ENCODE measurements at places on chromosomes 1 and 21.

DNA sequence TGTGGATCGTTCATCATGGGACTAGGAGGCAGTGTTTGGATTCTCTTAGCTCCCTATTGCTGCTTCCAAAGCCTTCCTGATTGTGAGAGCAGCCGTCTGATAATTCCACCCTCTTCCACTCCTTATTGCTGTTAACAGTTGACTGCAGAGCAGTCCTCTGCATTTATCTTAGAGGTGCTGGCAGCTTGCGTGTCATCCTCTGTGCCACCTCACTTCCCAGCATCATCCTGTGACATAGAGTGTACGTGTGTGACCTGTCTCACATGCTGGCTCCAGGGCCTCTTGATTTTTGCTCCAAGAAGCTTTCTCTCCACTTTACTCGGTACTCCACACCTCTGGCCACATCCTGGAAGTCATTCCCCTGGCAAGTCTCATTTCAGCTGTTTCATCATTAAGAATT lies 53.0 kb upstream of the DYNLT5 start:
- DNase-seq = no peak

GRCh38 chr1:203569490-203570318 lies 56.9 kb upstream of the ATP2B4 start:
- no peak for DNase-seq

- DNase-seq = no peak
These were observed 41.0 kb downstream of the MFSD2A start for GRCh38 chr1:39995973-39996393.

- no peak for DNase-seq
These were observed 66.8 kb downstream of the CAPZB start for GRCh38 chr1:19418503-19418971.

DNA sequence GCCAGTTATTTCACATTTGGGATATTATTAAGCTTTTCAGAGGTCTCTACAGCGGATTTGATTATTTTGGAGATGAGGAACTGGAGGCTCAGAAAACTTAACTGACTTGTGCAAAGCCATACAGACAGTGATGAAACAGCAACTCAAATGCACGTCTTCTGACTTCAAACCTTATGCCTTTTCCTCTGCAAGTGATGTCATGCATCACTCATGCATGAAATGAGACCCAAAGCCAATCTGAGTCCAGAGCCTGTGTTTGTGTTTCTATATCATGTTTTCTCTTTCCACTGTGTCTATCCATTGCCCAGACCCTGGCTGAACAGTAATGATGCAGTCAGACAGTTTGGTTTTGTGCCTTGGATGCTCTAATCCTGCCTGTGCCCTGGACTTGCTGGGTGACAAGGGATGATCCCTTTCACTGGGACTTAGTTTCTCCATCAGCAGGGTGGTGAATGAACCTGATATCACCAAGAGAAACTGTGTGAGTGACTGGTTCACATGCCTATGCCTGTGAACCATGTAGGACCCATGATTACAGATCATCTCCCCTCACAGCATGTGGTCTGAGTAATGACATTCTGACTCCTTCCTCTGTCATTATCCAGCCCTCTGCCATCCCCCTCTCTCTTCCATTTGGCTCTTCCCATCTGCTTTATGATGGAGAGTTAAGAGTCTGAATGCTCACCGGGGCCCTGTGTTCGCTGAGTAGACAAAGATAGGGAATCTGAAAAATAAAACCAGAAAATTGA lies 33.4 kb downstream of the SLAMF6 start:
- DNase-seq = no peak

- no peak for DNase-seq
These were observed 7.4 kb downstream of the WNT3A start for GRCh38 chr1:228013935-228014930.

- no peak for DNase-seq
These were observed 6.8 kb upstream of the IFNAR1 start for GRCh38 chr21:33317786-33318486.

DNA sequence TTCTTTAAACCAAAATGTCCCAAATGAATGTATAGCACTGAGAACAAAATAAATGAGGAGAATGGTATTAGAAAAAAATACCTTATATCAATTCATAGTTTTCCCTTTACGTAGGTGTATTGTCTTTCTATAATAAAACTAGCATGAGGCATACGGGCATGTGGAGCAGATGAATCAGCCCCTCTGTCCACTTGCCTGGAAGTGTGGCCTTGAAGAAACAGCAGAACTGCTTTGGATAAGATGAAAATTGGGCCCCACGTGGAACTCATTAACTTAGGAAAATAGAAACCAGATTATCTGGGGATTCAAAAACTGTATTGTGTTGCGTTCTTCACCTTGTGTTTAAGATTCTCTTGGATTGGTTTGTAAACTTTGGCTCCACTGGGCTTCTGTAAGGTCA lies 356.8 kb upstream of the B3GALT2 start:
- DNase-seq = no peak

DNA sequence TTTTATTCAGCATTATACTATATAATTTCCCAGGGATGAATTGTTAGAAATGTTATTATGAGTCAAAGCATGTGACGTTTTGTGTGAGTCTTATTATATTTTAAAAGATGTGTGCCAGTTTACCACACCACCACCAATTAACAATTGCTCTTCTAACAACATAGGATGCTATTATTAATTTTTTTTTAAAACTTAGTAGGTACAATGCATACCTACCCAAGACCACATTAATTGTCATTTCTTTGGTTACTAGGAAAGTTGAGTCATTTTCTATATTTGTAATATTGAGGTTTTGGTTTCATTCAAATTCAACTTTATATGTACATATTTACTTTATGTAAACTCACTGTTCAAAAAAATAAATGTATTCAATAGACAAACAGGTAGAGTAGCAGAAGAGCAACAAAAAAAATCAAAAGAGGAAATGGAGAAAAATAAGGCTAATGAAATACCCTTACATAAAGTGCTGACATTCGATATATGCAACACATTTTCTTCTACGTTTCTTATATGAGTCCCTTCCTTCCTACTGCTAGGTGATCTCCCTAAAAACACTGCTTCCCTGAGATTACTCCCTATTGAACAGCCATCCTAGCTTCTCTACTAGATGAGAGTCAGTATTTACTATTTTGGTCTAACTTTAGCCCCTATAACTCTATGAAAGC lies 9.6 kb downstream of the GCLM start:
- DNase-seq = no peak

DNA sequence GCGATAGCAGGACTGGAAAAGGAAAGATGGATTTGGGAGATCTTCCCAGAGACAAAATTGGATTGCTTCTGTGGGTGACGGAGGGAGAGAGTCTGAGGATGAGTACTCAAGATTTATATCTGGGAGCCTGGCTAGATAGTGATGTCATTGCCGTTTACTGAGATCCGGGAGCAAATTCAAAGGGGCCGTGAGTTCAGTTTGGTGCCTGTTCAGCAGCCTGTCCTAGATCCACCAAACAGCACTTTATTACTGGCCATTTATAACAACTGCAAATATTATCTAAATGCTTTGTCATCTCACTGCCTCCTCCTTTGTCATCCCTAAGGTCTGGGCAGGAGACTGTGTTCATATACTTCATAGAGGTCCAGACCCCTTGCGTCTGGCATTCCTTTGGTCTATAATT lies 29.2 kb downstream of the MAPKAPK2 start:
- no peak for DNase-seq

GRCh38 chr1:228163776-228164519 lies 1.7 kb upstream of the IBA57 start:
- DNase-seq = no peak
